Epithelial cell of esophagus (primary cell): ENCODE measurements at places on chromosomes 7 and 10.
A peak's percentile ranks its signal among the peaks of the same experiment; 100 is the strongest.

- no peak for DNase-seq
These were observed 223.7 kb downstream of the MTERF1 start for GRCh38 chr7:91656541-91657482.

DNA sequence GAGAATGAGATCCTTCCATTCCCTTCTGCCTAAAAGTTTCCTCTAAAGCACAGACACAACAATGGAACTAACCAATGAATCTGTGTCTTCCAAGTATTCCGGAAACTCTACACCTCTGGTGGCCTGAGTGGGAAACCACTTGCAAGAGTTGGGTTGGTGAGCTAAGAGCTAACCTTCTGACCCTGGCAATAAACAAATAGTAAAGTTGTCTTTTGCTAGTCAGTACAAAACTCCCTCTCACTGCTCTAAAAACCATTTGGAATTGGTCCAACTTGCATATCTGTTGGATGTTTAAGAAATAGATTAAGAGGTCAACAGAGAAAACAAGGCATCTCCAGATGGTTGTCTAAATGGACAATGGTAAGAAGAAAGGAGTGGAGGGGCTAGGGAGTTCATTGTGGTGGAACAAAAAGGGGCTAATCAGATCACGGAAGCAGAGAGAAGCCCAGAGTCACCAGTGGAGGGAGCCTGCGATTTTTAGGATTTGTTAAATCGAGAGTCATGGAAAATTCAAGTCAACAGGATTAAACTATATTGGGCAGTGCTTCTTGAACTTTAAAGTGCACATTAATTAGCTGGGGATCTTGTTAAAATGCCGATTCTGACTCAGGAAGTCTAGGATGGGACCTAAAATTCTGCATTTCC, 192.3 kb downstream of the EVX1 start:
- no peak for DNase-seq

- no peak for DNase-seq
These were observed 195.2 kb downstream of the MDFIC start for GRCh38 chr7:115116773-115117715.

GRCh38 chr10:26837139-26837538, 23.6 kb downstream of the ABI1 start:
- DNase-seq: no peak

GRCh38 chr10:63698787-63699150, 177.6 kb downstream of the REEP3 start:
- DNase-seq: no peak

DNA sequence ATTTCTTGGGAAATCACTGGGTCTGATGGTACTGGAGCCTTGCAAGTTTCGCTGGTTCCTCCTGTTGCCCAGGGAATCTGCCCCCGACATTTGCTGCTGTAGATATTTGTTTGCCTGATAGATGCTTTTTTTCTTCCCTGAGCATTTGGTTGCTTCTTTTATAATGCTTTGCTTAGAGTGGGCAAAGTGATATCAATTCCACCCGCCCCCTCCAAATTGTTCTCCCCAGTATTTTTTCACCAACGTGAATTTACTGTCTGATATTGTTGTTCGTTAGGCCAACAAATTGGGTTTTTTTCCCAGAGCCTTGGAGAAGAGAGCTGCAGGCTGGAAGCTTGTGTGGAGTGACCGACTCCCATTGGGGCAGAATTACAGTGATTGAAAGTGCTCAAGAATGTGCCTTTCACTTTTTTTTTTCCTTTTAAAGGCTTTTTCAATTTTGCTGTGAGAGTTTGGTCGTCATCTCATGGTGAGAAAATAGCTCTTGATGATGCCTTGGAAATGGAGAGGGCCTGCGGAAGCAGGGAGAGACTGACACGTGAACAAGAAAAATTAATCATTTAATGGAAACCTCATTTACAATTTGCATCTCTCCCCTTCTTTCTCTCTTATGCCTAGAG, 2.5 kb downstream of the GRK5 start:
- DNase-seq: no peak

GRCh38 chr7:4832711-4833110, 29.1 kb downstream of the PAPOLB start:
- no peak for DNase-seq

DNA sequence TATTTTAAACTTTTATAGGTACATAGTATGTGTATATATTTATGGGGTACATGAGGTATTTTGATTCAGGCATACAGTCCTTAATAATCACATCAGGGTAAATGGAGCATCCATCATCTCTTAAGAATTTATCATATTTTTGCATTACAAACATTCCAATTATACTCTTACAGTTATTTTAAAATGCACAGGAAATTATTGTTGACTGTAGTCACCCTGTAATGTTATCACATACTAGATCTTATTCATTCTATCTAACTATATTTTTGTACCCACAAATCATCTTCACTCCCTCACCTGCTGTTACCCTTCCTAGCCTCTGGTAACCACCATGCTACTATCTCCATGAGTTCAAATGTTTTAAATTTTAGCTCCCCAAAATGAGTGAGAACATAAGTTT, 56.3 kb upstream of the FAM3C start:
- no peak for DNase-seq

GRCh38 chr10:100744987-100745881, at the start of gene PAX2:
Gene PAX2 (plus strand): TSS chr10:100745582. CDS start chr10:100746261, 679 bp downstream.
- DNase-seq: peak; percentile 19

DNA sequence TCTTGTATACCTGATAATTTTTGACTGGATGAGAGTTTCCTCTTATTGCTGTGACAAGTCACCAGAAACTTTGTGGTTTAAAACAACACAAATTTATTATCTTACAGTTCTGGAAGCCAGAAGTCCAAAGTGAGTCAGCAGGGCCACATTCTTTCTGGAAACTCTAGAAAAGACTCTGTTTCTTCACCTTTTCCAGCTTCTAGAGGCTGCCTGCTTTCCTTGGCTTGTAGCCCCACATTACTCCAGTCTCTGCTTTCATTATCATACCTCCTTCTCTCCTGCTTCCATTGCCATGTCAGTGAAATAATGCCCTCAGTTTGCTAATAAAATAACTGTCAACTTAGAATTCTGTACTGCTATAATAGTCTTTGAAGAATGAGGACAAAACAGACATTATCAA, 65.3 kb downstream of the VCL start:
- DNase-seq: no peak

GRCh38 chr10:103717341-103718246, 137.8 kb downstream of the SH3PXD2A start:
- peak; percentile 67 for DNase-seq

GRCh38 chr7:31688372-31688771, 1.4 kb downstream of the PPP1R17 start:
- DNase-seq: no peak

DNA sequence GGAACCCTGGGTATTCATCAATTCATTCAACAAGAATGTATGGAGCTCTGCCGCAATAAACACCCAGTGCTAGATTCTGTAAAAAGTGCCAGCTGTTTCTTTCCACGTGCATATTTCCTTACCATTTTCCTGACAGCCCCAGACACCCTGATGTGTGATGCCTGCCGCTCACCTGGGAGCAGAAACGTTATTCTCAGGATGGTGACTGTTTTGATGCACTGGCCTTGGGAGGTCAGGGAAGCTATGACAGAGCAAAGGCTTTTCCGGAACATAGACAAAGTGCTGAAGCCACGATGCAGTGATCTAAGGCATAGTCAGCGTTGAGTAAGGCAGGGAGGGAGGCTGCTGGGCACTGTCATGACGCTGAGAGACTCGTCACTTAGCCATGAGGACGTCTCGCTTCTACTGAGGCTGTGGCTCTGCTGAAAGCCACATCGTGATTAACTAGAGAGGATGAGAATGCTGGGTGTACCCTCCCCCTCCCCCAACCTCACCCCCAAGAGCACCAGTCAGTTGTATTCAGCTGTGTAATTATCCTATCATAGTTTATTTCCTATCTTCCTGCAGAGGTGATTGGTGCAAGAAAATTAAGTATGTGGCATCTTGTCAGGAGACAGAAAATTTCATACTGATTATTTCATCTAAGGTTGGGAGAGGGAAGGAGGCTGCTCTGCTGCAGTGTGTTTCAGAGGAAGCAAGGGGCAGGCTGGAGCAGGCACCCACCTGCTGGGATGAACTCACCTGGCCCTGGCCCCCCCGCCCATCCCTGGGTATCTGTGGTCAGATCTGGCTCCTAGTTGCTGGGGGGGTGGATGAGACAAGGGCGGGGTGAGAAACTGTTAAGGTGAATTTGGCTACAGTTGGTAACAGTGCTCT, 48.8 kb upstream of the SMNDC1 start:
- DNase-seq: peak; percentile 96

DNA sequence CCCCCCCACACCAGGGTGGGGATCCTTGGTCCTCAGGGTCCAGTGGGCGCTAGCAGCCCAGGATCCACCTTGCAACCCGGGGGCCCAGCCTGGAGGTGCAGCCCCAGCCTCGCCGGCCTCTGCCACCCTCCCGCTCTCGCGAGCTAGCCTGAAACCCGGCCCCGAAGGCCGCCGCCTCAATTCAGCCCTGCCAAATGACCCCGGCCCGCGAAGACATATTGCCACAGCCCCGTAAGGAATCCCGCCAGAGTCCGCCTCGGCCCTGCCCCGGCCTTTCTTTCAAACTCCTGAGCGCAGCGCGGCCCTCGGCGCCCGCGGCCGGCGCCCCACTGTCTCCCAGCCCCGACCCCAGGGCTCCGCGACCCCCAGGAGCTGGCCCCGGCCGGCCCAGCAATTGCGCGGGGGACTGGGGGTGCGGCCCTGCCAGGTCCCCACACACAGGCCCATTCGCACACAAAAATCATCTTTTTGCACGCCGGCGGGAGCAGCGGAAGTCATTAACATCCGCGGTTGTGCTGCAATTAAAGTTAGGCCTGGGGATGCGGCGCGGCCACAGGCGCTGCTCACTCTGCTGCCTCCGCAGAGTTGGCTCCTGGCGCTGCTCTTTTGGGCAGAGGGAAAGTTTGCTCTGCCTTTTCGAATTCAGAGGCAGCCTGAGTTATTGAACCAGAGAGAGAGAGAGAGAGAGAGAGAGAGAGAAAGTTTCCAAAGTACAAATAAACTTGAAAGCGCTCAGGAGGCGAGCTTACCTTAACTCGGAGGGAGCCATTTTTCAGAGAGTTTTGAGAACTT, 4.0 kb downstream of the HOXA5 start:
- no peak for DNase-seq

DNA sequence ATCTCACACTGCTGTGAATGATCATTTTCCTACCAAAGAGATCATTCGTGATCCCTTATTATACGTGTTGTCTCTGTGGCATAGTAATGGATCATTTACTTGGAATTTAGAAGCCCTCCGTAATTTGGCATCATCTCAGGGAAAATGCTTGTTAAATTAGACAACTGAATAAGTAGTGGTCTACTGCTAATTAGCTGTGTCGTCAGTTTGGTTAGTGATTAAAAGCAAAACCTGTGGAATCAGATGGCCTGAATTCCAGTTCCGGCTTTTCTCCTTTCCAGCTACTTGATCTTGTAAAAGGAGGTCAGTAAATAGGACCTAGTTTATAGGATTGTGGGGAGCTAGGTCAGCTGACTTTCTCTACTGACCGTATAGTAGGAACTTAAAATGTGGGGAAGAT, 65.6 kb downstream of the RBM33 start:
- no peak for DNase-seq

DNA sequence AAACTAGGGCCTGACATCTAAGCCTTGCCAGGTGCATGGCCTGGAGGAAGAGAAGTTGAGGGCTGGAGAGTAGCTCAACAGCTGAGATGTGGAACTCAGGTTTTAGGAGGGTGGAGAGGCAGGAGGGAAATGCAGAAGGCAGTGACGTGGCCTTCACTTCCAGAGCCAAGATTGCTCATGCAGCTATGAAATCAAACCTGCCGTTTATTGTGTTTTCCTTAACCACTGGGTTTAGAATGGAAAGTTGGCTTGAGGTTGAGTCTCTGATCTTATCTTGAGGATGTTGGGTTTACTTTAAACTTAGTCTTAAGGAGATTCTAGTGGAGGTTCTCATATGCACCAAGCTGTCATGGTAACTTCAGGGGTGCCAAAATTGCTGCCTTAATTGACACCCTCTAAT, 178.6 kb downstream of the SORCS3 start:
- no peak for DNase-seq

DNA sequence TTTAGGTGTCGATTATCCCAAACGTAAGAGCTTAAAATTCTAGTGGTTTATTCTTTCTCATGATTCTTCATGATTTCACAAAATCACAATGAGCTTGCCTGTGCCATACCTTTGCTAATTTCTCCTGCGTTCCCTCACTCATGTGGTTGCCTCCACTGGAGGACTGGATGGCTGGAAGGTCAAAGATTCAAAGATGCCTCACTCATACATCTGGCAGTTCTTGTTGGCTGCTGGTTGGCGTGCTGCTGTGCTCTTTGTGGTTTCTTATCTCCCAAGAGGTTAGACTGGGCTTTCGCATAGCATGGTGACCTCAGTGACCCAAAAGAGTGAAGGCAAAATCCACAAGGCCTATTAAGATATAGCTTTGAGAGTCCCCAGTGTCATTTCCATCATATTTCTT, 877.6 kb upstream of the AUTS2 start:
- no peak for DNase-seq

- DNase-seq: no peak
These were observed 36.6 kb downstream of the SBDS start for GRCh38 chr7:66958538-66959350.

GRCh38 chr10:103951942-103952341, 15.0 kb upstream of the SLK start:
- DNase-seq: no peak

DNA sequence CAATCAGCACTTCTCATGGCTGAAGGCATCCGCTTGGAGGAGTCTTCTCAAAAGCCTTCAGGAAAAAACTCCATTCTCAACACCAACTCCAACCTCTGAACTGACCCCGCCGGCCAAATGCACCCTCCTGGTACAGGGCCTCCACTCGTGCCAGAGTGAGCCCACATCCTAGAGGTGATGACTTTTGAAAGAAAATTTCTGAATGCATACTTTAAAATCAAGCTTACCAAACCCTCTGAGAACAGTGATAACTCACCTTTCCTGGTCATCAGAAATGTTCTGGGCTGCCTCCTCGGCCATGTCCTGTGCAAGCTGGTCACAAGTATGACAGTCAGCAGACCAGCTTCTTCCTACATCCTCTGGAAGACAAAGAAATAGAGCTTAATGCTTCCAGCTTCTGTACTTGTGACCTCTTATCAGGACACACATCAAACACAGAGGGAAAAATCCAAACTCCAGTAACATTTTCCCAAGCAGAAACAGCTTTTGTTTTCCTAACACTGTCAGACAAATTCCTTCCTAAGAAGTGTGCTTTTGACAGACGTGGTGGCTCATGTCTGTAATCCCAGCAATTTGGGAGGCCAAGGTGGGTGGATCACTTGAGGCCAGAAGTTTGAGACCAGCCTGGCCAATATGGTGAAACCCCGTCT, at the start of gene PKD1L1:
Gene PKD1L1 (minus strand): TSS at position 326 of the 650 bp plus-strand sequence. CDS start 26 bp downstream, at position 300.
- no peak for DNase-seq

- DNase-seq: no peak
These were observed 519.8 kb downstream of the XPNPEP1 start for GRCh38 chr10:109403551-109403950.

DNA sequence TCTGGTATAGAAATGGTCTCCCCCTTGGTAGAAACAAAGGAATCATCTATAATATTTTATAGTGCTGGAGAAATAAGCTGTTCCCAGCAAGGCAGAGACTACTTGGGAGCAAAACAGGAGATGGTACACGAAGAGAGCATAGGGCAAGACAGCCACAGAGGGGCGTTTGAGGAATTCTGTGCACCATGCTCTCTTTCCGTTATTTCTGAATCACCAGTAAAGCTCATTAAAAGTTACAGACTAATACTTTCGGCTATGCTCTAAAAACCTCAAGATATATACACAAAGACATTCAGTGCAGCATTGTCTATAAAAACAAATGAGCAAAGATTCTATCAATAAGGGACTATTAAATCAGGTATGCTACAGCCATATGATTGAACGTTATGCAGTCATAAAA, 68.5 kb upstream of the FHIP2A start:
- no peak for DNase-seq

- DNase-seq: no peak
These were observed 689.6 kb downstream of the NRG3 start for GRCh38 chr10:82564353-82565196.
